ENCODE measurements at places on chromosomes 3 and 15. TPM values are rescaled to one million over a fixed set of nuclear protein-coding genes. Genes with fewer than 3 reads are reported as not detected.
A peak's percentile ranks its signal among the peaks of the same experiment; 100 is the strongest.

DNA sequence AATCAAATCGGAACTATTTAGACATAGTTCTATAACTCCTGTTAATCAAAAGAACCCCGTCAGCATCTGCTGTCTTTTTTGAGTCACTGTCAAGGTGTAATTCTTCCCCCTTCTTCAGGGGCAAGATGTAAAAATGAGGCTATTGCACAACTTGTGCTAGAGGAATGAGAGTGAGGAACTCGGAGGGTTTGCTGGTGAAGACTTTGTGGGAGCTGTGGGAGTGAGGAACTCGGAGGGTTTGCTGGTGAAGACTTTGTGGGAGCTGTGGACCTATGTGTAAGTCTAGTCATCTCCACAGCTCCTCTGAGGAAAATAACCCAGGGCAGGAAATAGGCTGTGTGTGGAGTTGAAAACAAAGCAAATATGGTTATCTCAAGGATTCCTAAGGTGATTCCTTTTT, 2.5 kb upstream of the CERS3 start:
- no peaks in the 10 kb centered on the region for H3K27me3 ChIP-seq
- DNase-seq: no peak
- no peaks in the 10 kb centered on the region for H3K36me3 ChIP-seq
- no peak overlapping the region for H3K4me3 ChIP-seq

- H3K36me3 ChIP-seq: peaks cover 4% of the 10 kb centered on the region
- no peaks in the 10 kb centered on the region for H3K4me1 ChIP-seq
- H3K27me3 ChIP-seq: no peaks in the 10 kb centered on the region
- no peak overlapping the region for H3K4me3 ChIP-seq
These were observed 166.6 kb downstream of the PLD1 start for GRCh38 chr3:171643681-171644080.

GRCh38 chr15:78938658-78939488, 6.0 kb downstream of the CTSH start:
- H3K27ac ChIP-seq: no peak overlapping the region
- H3K27me3 ChIP-seq: no peaks in the 10 kb centered on the region
- no peak for DNase-seq
- H3K36me3 ChIP-seq: no peaks in the 10 kb centered on the region

DNA sequence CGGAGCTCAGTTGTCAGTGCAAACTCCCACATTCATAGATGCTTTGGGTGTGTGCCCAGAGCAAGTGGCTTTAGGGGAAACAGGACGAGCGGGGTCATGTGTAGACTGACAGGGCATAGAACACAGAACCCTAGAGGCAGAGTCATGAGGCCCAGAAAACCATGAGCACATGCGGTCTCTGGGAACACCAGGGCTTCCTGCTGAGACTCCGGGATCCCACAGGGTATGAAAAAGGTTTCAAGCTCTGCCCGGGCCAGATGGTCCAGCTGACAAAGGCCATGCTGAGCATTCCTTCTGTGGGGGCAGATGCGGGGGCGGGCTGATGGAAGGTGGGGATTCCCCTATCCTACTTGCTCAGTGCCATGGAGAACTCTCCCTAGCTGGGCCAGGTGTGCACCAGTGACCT, 44.8 kb downstream of the ROPN1B start:
- no peak overlapping the region for H3K27ac ChIP-seq
- no peaks in the 10 kb centered on the region for H3K4me1 ChIP-seq
- H3K36me3 ChIP-seq: no peaks in the 10 kb centered on the region
- no peak for DNase-seq
- no peaks in the 10 kb centered on the region for H3K27me3 ChIP-seq
- no peak overlapping the region for H3K4me3 ChIP-seq

DNA sequence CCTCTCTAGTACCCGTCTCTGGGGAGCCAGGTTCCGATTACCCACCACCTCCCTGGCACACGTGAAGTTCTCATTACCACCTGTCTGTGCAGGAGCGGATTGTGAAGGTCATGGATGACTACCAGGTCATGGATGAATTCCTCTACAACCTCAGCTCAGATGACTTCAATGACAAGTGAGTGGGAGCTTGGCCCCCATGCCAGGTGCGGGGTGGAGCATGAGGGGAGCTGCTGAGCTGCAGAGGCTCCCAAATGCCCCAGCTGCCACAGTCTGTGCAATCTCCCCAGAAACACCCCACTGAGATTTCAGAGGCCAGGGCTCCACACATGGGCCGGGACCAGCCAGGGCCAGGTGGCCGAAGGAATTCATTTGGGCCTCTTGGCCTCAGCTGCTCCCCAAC, 34.3 kb downstream of the DNAH1 start:
- DNase-seq: peak; percentile 21
- H3K4me3 ChIP-seq: no peak overlapping the region
- no peaks in the 10 kb centered on the region for H3K4me1 ChIP-seq
- no peak overlapping the region for H3K27ac ChIP-seq
- no peaks in the 10 kb centered on the region for H3K27me3 ChIP-seq
- H3K36me3 ChIP-seq: no peaks in the 10 kb centered on the region

DNA sequence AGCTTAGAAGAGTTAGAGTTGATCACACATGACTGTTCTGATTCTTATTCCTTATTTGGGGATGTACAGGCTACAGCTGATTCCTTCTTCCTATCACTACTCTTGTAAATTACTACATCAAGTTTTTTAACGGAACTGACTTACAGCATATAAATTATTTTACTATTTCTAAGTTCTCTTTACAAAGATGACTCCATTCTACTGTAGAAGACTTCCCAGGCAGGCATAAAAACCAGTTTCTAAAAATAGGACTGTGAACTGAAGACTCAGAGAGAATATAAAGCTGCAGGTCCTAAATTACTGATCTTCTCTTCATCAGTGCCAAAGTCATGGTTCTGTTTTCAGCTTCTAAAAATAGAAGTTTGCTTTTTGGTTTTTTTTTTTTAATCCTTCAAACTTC, 38.9 kb downstream of the ANO10 start:
- peaks cover 2% of the 10 kb centered on the region for H3K36me3 ChIP-seq
- H3K27ac ChIP-seq: peak overlapping the region; percentile 11
- H3K27me3 ChIP-seq: no peaks in the 10 kb centered on the region
- DNase-seq: no peak
- H3K4me3 ChIP-seq: no peak overlapping the region

DNA sequence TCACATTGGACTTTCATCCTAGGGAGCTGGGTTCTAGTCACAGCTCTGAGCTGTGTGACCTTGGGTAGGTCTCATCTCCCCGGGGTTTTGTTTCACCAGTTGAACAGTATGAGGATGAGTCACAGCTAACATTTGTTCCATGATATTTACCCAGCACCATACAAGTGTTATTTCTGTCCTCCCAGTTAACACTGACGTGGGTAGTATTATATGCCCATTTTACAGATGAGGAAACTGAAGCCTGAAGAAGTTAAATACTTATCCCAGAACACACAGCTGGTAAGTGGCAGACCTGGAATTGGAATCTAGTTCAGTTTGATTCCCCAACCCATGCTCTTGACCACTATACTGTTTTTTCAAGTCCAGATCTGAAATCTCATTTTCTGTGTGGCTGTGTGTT, 908 bp upstream of the RARB start:
- no peaks in the 10 kb centered on the region for H3K27me3 ChIP-seq
- no peak for DNase-seq
- H3K27ac ChIP-seq: no peak overlapping the region
- H3K4me1 ChIP-seq: no peaks in the 10 kb centered on the region
- peak overlapping the region; percentile 88 for H3K4me3 ChIP-seq

- H3K4me3 ChIP-seq: no peak overlapping the region
- no peaks in the 10 kb centered on the region for H3K27me3 ChIP-seq
- H3K4me1 ChIP-seq: no peaks in the 10 kb centered on the region
- no peak for DNase-seq
These were observed 906.1 kb downstream of the CADM2 start for GRCh38 chr3:85864896-85865295.

DNA sequence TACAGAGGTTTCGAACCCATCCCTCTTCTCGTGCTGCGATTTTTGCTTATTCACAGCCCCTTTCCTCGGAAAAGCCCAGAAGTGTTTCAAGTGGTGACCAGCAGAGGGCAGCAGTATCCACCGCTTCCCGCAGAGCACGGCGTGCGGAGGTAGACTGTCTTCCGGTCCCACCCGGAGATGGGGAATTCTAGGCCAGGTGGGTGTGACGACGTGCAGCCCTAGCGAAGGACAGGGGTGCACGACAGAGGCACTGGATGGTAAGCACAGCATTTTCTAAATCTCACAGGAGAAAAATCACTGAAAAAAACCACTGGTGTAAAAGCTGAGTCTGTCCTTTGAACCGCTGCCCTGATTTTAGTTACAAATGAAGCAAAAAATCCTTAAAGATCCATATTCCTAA, 7.4 kb upstream of the PSMD6 start:
- peak; percentile 72 for DNase-seq
- no peak overlapping the region for H3K27ac ChIP-seq
- H3K4me1 ChIP-seq: no peaks in the 10 kb centered on the region
- H3K36me3 ChIP-seq: no peaks in the 10 kb centered on the region

DNA sequence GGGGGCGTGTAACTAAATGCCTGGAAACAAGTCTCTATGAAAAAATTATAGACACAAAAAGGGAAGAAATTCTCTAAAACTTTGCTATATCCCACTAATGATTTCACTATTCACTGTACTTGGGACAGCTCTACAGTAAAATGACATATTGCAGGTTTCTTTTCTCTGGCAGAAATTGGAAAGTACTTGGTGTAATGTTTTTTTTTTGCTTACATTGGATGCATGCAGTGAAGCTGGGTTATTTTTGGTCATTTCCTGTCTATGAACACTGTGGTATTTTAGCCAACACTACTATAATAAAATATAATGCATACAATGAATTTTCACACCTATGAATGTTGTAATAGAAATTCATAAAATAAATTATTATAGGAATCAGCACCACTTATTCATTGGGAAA, 109.7 kb downstream of the LRRC49 start:
- H3K4me1 ChIP-seq: no peaks in the 10 kb centered on the region
- no peaks in the 10 kb centered on the region for H3K27me3 ChIP-seq
- no peak for DNase-seq
- H3K27ac ChIP-seq: no peak overlapping the region

The RYR3 gene
- total RNA-seq: 23.1 TPM

The CCR1 gene
- 21.5 TPM for total RNA-seq

The GOLGA8Q gene
- total RNA-seq: 1.0 TPM
